ENCODE measurements at places on chromosomes 4 and X.

GRCh38 chr4:139763205-139763604 lies 97.6 kb downstream of the MGST2 start:
- DNase-seq, result no peak

- no peak for DNase-seq
Observed at GRCh38 chrX:99719140-99719539, 690.9 kb downstream of the PCDH19 start.

GRCh38 chrX:14440106-14440505 lies 89.2 kb upstream of the GLRA2 start:
- no peak for DNase-seq

DNA sequence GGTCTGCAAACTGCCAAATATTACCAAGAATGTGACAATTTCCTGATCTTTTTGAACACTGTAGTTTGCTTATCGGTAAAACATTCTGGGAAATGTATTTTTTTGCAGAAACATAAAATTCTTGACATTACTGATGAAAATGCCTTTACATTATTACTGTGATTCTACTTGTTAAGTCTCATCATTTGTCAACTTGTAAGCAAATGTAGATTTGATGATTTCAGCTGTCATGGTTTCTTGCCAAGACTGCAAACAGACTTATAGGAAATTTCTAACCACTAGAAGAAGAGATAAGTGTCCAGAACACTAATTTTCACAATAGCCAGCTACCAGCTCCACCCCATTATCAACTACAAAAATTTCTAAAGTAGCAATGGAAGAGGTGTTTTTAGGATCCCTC lies 560.4 kb downstream of the STPG2 start:
- DNase-seq, result no peak

GRCh38 chr4:95085124-95085833 lies 327.5 kb downstream of the BMPR1B start:
- no peak for DNase-seq

DNA sequence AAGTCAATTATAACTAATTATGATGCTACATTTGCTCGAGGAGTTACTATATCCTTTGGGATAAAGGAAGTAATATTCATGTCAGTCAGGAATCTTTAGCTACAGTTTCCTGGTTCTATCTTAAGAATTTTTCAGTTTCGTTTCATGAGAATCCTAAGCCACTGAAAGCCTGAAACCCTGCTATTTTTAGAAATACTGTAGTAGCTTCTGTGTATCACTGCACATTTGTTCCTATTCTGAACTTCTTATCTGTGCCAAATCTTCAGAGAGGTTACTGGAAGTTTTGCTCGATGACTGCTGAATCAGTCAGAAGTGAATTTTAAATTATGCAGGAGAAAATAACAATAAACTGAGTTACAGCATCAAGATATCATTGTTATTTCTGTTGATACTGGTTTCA lies 249.2 kb downstream of the TENM3 start:
- DNase-seq, result no peak

GRCh38 chr4:81257021-81257420 lies 42.0 kb upstream of the PRKG2 start:
- no peak for DNase-seq

GRCh38 chrX:41092776-41093175 lies 7.5 kb downstream of the USP9X start:
- no peak for DNase-seq

DNA sequence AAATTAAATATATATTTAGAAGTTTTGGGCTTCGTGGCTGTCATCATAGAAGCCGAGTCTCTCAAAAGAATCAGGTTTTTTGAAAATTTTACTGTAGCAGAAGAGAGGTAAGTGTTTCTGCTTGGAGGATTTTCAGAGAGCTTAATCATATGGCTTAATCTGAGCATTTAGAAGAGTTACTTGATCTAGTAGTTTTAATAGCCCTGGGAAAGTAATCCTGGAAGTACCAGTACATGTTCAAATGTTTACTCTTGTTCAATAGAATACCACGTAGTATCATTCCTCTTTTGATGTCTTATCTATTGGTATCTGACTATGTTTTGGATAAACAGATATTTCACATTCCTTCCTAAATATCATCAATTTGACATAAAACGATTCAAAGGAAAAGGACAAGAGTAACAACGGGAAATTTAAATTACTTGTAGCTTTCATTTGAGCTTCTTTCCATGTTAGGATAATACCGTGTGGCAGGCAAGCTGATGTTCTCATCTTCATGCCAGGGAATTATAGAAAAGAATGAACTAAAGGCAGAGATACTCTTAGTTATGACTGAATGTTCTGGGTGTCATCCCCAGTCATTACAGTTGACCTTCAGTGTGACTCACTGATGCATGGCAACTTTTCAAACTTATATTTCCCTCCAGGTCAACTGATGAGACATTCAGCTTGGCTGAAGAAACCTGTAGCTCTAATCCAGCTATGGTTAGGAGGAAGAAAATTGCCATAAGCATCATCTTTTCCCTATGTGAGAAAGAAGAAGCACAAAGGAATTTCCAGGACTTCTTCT lies 89.8 kb downstream of the FNIP2 start:
- no peak for DNase-seq

DNA sequence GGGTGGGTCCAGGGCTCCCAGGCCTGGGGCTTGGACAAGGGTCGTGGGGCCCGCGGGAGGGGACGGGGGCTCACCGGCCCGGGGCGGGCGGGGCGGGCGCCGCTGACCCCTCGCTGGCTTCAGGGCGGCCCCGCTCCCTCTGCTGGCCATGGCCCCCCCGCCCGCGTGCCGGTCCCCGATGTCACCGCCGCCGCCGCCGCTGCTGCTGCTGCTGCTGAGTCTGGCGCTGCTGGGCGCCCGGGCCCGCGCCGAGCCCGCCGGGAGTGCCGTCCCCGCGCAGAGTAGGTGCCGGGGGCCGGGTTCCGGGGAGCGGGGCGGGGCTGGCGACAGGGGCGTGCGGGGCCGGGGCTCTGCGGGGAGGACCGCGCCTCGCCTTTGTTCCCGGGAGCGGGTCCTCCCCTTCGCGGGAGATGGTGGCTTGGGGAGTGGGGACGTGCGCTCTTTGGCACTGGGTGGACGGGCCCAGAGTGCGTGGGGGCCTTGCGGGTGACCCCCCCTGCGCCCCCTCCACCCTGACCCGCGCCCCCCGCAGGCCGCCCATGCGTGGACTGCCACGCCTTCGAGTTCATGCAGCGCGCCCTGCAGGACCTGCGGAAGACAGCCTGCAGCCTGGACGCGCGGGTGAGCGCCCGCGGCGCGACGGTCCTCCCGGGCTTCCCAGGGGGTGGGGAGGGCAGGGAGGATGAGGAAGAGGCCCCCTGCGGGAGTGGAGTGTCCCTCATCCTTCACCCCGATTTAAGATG lies 16.8 kb upstream of the NAT8L start:
- DNase-seq, result peak; percentile 20

GRCh38 chr4:52676536-52676935 lies 17.4 kb upstream of the USP46 start:
- DNase-seq, result no peak

DNA sequence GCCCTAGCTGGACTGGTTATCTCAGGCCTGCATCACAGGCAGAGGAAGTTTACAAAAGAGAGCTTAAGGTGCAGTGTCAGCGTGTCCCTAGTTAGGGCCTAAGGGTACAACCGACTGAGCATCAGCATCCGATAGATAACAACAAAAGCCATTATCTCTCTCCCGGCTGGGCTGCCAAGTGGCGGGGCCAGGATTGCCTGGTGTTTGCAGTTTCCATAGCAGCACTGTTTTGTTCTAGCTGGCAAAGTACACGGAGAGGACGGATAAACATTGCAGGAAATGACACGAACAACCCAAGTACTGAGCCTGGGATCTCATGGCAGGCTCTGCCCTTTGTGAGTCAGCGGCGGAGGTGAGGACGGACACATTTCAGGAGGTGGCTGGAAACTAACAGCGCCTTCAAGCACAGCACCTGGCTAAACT lies 104.7 kb upstream of the NOCT start:
- DNase-seq, result no peak

DNA sequence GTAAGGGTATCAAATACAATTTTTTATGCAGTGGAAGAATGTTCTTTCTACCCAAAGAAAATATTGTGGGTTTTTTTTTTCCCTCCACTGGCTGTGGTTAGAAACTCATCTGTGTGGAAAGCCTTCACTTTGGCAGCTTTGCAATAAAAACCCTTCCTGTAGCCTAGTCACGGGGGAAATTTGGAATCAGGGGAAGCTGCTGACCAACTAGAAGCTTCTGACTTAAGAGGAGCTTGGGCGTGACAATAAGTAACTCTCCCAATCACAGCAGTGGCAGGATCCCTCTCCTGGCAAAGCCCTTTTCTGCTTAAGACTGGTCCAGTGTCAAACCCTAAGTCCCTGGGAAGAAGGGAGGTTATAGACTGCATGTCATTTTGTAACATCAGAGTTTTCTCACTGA lies 87.9 kb downstream of the LRRC66 start:
- DNase-seq, result no peak

GRCh38 chrX:150522494-150522893 lies 45.9 kb upstream of the MTM1 start:
- DNase-seq, result no peak

DNA sequence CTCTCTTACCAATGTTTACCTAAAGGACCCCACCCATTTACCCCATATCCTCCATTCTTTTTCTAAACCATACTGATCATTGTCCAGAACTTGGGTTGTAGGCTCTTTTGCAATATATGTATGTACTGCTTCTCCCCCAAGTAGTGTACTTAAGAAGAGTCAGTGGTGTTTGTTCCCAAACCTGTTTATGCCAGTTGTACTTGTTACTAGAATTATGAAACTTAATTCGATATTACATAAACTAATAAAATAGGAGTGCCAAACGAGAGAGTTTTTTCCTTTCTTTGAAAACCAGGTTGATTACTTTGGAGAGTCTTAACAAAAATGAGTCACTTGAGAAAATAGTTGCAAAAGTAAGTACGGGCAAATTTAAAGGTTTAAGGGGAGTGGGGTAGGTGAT lies 96.3 kb downstream of the GEMIN8 start:
- DNase-seq, result no peak
